Kasumi-1 (cell line): ENCODE measurements at places on chromosomes 3 and 15.

- peak; percentile 30 for DNase-seq
Measured at GRCh38 chr15:52234596-52235541, 43.7 kb upstream of the GNB5 start.

DNA sequence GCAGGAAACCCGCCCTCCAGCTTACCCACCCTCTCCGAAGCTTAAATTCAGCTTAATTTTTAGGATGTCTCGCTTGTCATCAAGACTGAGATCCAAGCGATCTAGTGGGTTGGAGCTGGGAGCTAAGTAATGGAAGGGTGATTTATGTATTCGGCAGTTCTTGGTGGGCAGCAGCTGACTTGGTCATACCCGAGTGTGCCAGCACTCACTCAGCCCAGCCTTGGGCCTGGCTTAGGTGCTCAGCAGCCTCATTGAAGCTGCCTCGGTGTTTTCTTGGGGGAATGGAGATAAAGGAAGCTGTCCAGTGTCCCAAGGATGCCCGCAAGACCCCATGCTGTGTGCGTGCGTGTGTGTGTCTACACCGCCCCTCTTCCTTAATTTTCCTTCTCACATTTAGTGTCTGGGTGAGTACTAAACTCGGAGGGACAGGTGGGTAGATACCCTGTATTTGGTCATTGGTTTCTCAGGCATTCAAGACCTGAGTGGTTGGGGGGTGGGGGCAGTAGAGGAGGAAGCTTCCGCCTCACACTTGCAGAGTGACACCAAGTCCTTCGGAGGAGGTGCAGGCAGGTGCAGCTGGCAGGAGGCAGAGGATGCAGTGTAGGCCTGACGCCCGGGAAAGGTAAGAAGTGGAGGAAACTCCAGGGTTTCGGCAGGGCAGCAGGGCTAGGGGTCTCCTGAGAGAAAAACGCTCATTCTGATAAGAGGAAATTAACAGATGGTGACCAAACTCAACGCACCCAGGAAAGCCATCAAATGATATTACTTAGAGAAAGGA, 92.8 kb downstream of the PCSK6 start:
- DNase-seq, result no peak

DNA sequence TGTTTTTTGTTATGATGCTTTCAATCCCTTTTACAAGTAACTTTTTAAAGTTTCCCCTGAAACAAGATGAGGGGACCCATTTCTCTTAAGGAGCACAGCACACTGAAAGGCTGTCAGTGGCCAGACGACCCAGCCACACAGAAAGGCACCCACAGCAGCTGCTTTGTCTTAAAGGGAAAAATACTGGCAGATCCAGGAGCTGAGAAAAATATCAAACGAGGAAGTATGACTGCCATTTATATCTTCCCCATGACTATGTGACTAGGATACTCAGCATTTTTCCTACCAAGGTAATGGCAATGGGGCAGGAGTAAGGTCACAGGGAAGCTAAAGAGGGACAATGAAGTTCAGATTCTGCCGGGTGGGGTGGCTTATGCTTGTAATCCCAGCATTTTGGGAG, 15.9 kb downstream of the ABCC5 start:
- no peak for DNase-seq

DNA sequence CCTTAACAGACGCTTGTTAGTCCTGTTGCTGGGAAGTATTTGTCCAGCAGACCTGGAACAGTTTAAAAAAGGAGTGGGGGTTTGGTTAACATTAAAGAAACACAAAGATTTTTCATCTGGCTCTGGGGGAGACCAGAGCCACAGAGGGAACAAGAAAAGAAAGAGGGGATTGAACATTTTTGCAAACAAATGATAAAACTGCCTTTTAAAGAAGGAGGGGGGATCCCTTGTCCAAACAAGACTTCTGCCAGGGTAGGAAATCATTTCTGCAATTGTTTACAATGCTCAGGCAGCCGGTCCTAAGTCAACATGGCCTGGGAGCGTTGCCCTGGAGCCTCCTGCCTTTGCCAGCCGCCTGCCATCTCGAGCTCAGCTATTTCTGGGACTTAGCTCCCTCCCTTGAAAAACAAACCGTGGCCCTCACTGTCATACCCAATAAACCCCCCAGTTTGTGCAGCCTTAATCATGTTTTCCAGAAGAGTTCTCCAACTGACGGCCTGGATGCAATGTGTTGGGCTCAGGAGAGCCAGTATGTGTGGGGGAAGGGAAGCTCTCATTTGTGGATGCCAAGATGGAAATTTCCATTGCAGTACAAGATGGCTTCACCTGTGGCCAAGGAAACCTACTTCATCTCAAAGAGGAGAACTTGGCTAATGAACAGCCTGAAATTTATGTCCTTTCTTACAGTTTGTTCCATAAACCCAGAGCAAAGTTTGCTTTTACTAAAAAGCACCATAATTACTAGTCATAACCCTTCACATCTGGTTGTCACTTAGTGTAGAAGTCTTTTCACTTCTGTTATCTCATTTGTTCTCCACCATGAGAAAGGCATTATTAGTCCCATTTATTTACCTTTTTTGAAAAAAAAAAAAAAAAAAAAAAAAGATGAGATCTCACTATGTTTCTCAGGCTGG, 75.9 kb upstream of the RNU6-1 start:
- no peak for DNase-seq

GRCh38 chr3:50375258-50375931, 16.1 kb upstream of the TMEM115 start:
- no peak for DNase-seq

DNA sequence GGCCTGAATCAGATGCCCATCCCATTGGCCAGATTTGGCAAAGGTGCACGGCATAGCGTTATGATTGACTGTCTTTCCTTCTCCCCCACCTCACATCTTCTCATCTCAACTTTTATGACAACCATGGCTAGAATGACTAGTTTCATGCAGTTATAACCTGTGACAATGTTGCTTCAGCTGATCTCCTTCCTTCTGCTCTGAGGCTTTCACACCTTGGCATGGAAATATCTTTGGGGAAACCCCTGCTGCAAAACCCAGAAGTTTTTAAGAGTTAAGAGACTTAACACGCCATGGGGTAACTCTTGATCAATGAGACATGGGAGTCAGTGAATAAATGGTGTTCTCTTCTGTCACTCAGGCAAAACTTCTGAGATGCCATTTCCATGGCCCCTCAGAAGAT, 290.7 kb upstream of the MDFIC2 start:
- DNase-seq, result no peak

DNA sequence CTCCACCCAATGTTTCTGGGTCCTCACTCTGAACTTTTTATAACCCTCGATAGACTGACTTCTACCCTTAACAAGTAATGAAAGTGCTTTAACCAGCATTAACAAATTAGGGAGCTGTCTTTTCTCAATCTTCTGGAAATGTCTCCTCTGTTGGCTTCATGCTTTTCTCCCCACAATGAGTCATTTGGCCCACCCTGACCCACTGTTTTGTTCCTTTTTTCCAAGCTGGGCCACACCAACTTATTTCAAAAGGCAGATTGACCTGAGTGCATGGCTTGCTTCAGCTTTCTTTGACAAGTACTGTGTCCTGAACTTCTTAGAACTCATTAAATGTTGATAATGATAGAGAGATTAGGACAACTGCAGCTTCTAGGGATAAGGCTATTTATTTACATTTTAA, 199.6 kb upstream of the SEMA6D start:
- no peak for DNase-seq

- no peak for DNase-seq
Measured at GRCh38 chr15:72110355-72110754, 7.6 kb downstream of the MYO9A start.

DNA sequence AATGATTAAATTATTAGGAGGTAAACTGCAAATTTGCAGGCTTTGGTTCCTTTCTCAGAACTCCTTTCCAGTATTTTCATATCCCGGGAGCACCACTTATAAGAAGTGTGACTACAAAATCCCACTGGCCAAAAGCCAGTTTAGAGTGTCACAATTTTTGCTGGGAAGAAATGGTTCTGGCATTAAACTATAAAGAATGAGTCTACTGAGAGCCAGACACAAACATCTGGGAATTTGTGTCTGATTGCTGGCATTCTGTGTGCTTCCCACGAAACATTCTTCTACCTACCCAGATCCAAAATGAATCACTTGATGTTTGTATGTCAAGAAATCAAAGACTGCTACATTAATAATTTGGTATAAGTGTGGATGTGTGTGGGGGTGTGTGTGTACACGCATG, 82.8 kb downstream of the DUT start:
- no peak for DNase-seq

- DNase-seq, result no peak
Measured at GRCh38 chr3:72155391-72156064, 370.6 kb upstream of the PROK2 start.

DNA sequence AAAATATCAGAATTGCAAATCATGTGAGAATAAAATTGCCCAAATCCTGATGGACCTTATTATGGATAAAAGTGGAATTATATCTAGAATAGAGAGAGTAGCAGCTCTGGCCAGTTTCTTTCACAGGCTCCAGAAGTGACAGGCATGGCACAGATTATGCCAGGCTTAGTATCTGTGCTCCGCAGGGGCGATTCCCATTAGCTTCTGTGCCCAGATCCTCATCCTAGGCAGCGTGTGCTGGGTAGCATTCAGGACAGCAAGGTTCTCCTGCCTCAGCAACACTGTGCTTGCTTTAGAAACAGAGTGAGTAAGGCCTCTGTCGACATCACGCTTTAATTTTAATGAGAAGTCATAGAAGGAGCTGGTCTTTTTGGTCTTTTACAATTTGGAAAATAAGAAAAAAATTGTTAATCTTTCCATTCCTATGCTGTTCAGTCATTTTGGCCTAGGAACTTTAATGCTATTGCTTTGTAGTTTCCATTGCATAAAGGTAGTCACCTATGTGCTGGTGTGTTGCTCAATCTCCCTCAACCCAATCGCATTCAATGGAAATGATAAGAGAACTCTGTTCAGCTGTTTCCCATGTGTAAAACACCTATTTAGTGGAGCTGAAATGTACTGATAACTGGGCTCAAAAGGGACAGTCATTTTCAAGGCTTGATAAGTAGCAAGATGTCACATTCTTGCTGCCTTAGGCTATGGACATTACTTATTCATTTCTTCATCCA, 770.1 kb downstream of the AGBL1 start:
- DNase-seq, result no peak

DNA sequence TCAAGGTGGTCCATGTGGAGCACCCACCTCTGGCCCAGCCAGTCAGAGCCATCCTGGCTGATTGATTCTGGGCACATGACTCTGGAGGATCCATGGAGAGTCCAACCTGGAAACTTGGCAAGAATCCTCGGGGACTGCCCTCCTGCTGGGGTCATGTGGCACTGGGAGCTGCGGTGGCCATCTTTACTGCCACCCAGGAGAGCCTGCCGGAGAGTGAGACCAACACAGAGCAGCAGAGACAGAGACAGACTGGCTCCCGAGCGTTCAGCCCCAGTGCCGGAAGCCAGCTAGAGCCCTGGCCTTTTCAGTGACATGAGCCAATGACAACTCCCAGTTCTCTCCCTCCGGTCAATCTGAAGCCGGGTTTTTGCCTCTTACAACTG, 11.5 kb upstream of the GATA2 start:
- DNase-seq, result no peak

GRCh38 chr3:100899440-100900091, 93.7 kb downstream of the ABI3BP start:
- DNase-seq, result no peak

- peak; percentile 72 for DNase-seq
Measured at GRCh38 chr15:85618956-85619491, 175.7 kb downstream of the KLHL25 start.

GRCh38 chr3:187498211-187498724, 130.1 kb downstream of the RTP4 start:
- DNase-seq, result no peak

GRCh38 chr3:114133947-114134346, 44.9 kb downstream of the DRD3 start:
- DNase-seq, result no peak

DNA sequence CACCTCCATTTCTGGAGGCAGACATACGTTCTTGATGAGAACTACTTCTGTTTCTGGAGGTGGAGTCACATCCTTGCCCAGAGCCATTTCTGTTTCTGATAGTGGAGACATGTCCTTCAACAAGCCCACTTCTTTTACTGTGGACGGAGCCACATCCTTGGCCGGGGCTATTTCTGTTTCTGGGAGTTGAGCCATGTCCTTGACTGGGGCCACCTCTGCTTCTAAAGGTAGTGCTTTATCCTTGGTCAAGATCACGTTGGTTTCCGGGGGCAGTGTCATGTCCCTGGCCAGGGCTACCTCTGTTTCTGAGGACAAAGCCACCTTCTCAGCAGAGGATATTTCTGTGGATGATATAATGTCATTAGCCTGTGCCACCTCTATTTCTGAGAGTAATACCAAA, 100.0 kb downstream of the MAP4 start:
- DNase-seq, result no peak

- peak; percentile 55 for DNase-seq
Measured at GRCh38 chr15:51162865-51163762, 68.4 kb upstream of the TNFAIP8L3 start.

DNA sequence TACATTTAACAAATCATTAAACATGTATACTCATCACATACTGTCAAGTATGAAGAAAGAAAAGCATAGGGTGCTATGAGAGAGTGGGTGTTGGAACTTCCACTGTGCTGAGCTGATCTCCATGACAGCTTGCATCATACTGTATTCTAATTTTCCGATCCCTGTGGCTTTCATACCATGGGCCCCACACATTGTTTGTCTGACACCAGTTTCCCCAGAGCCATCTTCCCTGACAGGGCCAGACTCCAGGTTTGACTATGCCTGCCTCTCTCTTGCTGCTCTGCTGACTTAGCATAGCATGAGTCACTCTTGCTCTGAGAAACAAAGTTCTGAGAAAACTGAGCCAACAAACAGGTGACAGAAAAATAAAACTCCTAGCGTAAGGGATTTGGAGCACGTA, 37.0 kb upstream of the CASR start:
- no peak for DNase-seq

- no peak for DNase-seq
Measured at GRCh38 chr3:81645248-81645647, 116.2 kb downstream of the GBE1 start.

DNA sequence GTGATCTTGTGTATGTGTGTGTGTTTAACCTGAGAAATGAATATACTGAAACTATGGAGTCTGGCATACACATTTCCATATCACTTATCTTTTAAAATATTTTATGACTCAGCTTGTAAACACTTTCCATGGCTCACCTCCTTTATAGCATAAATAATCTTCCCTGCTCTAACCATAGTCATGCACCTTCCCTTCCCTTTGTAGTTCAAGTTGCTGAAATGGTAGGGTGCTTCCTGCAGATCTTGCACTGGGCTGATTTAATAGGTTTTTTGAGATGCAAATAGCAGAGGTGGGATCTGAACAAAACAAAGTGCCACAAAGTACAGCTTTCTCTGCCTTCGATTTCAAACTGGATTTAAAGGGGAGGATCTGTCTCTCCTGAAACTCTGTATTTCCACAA, 712.7 kb upstream of the LMCD1 start:
- DNase-seq, result no peak

DNA sequence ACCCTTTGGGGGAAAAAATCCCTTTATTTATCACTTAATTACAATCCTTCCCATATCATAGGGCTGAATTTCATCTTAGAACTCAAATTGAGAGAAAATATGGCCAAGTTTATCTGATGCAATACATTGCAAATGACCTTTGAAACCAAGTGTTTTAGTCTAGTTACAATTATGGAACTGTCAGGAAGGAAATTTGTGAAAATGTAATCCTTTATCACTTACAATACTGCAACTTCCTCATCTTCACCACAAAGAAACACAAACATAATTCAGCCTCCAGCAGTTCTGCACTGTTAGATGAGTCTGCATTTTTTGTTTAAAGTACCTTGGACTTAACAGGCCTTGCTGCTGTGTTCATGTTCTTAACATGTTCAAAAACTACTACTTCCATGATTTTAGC, 4.6 kb downstream of the CCPG1 start:
- peak; percentile 85 for DNase-seq

GRCh38 chr3:27312044-27312668, 57.0 kb downstream of the NEK10 start:
- peak; percentile 74 for DNase-seq

- DNase-seq, result no peak
Measured at GRCh38 chr3:75129101-75129500, 514.6 kb upstream of the CNTN3 start.
